ENCODE measurements at places on chromosomes 6 and 20.

DNA sequence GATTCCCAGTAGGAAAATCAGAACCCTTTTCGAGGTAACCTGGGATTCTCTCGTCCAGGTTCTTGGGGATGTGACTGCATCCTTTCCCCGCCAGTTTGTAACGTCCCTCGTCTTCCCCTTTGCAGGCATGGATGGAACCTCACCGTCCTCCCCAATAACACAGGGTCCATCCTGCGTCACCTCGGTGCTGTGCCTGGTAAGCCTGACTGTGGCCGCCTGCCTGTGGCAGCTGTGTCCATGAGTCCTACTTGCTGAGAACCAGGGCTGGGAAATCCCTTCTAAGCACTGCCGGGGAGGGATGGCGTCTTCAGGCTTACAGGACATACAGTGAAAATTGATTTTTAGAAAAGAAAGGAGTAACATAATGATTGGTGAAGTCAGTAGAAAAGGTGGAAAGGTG is 155.6 kb downstream of the DTNBP1 start:
- DNase-seq, result no peak

- no peak for DNase-seq
Observed at GRCh38 chr6:137092018-137092417, 47.3 kb upstream of the IL20RA start.

GRCh38 chr20:30815577-30816181 is 441.8 kb upstream of the DEFB115 start:
- no peak for DNase-seq

- DNase-seq, result no peak
Observed at GRCh38 chr20:11323816-11324215, 593.9 kb upstream of the BTBD3 start.

DNA sequence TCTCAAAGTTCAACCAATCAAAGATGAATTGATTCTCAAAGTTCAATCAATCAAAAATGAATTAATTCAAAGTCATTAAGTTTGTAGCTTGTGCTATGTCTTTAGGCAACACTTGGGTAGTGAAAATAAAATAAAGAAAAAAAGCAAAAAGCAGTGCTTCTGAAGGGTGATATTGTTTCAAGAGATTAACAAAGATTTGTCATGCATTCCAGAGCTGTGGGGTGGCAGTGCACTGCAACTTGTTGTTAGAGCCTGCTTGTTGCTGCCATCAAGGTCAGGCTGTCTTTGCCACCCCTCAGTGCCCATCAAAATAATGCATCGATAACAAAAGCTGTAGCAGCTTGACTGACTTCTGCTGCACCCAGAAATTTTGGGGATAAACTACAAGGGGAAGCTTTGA is 128.6 kb downstream of the RNF144B start:
- DNase-seq, result no peak

DNA sequence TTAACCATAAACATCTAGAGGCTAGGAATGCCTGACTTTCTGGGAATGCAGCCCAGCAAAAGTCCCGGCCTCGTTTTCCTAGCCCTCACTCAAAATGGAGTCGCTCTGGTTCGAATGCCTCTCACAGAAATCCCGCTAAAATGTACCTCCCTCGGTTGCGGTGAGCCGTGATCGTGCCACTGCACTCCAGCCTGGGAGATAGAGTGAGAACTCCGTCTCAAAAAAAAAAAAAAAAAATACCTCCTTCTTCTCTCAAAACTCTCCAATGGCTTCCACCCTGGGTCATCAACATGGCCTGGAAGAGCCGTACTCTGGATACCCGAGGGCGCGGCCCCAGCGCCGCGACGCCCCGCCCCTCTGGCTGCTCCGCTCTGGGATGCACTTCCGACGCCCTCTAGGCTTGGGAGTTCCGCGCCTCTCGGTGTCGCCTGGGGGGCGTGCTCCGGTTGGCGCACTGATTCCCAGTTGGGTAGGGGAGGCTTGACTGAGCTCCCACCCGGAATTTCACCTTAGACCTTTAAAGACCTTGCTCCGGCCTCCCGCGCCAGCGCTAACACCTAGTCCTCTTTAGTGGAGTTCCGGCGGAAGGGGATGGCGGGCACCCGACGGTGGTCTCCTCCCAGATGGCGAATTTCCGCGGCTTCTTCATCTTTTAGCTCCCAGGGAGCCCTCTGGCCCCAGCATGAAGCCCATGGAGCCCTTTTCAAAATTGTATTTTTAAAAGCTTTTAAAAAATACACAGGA is 12.3 kb downstream of the HMGN4 start:
- no peak for DNase-seq

- DNase-seq, result no peak
Observed at GRCh38 chr20:4159765-4160490, 144.6 kb upstream of the RNF24 start.

DNA sequence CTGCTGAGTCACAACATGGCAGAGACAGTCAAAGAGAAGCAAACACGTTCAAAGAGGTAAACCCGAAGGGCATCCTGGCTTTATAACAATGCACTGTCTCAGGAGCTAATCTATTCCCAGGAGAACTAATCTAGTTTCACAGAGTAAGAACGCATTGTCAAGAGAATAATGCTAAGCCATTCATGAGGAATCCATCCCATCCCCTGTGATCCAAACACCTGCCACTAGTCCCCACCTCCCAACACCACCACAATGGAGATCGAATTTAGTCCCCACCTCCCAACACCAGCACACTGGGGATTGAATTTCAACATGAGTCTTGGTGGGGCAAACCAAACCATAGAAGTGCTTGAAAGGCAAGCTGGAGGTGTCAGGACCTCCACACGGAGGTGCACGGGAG is 231.5 kb upstream of the ID4 start:
- DNase-seq, result no peak

DNA sequence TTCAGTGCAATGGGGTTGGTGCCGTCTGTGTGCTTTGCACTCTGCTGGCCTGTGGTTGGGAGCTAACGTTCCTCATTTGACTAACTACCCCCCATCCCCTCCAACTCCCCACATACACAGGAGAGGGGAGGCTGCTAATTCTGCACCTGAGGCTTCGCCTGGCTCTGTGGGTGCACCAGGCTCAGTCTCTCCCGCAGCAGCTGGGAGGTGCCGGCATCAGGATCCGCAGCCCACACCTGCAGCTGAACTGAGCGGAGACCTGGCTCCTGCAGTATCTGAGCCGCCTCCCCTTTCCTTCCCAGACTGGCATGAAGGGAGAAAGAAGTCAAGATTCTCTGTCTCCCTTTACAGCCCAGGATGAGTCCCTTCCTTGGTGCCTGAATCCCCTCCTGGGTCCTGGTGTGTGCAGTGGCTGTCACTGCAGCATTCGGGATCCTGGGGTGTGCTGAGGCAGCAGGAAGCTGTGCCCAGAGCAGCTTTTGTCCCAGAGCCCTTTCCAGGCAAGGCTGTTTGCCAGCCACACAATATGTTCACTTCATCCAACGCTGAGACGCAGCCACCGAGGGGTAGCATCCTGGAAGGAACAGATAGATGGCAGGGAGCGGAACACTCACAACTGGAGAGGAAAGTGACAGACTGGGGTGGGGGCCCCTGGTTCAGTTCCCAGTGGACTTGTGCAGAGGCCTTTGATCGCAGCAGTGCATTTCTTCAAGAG is 70.2 kb downstream of the CDH4 start:
- DNase-seq, result no peak

- no peak for DNase-seq
Observed at GRCh38 chr20:25706793-25707192, 10.1 kb upstream of the ZNF337 start.

GRCh38 chr6:31737315-31737990 is 1.1 kb upstream of the CLIC1 start:
- DNase-seq, result no peak

DNA sequence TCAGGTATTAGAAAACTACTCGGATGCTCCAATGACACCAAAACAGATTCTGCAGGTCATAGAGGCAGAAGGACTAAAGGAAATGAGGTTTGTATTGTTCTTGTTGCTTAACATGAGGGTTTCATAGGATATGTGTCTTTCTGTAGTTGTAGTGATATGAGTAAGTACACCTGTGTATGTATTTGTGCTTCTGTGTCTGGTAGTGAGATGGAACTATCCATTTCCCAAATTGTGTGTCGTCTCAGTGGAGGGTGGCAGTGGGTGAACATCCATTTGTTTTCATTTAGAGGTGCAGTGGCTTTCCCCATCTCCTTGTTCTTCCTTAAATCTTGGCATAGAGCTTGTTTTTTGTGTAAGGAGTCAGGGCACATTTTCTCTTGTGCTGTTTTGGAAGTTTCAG is 8.2 kb downstream of the ASXL1 start:
- DNase-seq, result no peak

- DNase-seq, result peak; percentile 97
Observed at GRCh38 chr6:26157251-26158075, 70.2 kb downstream of the HFE start.

DNA sequence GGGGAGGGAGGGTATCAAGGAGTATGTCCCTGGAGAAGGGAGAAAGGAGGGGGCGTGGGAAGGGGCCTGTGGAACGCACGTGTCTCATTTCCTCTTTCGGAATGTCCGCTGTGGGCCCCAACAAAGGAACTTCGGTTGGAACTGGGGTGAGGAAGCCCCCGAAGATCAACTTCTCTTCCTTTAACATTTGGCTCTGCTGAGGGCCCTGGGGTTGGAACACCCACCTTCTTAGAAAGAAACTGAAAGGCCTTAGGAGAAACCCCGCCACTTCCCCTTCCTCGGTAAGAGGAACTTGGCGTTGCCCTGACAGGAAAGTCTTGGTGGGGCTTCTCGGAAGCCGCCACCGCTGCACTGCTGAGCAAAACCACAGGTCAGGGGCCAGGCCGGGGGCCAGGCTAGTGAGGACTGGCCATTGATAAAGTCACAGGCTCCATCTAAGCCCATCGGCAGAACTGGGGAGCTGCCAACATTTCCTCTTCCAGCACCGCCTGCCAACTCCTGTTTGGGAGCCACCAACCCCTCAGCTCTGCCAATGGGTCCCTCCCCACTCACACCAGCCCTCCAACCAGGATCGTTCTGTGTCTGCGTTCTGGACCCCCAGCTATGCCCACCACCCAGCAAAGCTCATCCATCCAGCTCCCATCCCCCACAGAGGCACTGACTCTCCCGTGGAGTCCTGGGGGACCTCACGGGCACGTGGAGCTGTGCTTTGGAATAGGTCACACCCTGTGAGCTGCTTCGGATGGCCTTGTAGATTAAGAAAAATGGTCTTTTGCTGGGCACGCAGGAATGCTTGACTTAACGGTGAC is 44.8 kb downstream of the FGD2 start:
- DNase-seq, result no peak
